ENCODE measurements at places on chromosomes 6 and 20.

GRCh38 chr6:37695857-37696219 lies 1.8 kb downstream of the MDGA1 start:
- no peak for DNase-seq

GRCh38 chr20:25355011-25355595 lies 35.5 kb downstream of the ABHD12 start:
- no peak for DNase-seq

DNA sequence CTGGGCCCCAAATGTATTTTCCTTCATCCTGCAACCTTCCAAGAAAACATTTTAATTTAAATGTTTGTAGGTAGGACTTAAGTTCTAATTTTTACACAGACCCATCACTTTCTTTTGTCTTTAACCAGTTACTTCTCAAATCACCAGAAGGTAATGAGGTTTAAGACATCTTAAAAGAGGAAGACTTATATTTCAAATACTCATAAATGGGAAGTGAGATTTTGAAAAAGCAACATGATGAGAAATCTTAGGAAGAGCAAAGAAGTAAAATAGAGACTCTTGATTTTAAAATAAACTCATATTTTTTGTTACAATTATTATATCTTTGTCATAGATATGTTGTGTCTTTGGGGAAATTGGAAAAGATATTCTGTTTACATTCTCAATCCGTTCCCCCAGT lies 82.3 kb downstream of the SYNE1 start:
- no peak for DNase-seq

DNA sequence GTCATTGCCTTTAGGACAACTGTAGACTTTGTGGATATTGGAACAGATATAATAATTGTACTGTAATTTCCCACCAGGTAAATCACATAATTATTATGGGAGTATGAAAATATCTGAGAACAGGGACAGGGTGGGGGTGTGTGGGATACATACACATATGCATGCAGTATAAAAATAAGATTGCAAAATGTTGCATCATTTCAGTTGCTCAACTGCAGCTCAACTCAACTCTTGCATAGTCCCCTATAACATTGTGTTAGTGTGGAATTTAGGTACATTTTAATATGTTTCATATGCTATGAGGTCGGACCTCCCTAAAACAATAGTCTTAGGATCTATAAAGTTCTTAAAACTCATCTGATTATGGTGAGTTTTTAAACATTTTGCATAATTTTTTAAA lies 275.0 kb upstream of the FLRT3 start:
- DNase-seq = no peak

- DNase-seq = peak; percentile 79
Measured at GRCh38 chr6:165184192-165184979, 125.0 kb downstream of the C6orf118 start.

DNA sequence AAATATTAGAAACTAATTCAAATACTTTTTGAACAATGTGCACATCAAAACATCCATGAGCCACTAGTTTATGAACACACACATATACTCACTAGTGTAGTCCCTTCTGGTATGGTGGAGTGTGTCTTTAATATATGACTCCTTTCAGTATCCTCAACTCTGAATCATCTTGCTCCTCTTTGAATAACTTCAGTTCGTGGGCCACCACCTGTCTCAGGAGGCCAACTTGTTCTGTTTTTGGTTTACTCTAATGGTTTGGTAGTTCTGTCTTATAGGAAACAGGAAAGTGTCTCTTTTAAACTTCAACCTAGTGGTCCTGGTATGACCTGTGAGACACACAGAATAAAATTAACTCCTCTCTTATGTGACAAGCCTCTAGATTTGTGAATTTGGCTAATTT lies 55.6 kb downstream of the ZNF292 start:
- DNase-seq = no peak

GRCh38 chr6:145866456-145867396 lies 52.1 kb upstream of the FBXO30 start:
- no peak for DNase-seq
